ENCODE measurements at places on chromosomes 13 and 19.

DNA sequence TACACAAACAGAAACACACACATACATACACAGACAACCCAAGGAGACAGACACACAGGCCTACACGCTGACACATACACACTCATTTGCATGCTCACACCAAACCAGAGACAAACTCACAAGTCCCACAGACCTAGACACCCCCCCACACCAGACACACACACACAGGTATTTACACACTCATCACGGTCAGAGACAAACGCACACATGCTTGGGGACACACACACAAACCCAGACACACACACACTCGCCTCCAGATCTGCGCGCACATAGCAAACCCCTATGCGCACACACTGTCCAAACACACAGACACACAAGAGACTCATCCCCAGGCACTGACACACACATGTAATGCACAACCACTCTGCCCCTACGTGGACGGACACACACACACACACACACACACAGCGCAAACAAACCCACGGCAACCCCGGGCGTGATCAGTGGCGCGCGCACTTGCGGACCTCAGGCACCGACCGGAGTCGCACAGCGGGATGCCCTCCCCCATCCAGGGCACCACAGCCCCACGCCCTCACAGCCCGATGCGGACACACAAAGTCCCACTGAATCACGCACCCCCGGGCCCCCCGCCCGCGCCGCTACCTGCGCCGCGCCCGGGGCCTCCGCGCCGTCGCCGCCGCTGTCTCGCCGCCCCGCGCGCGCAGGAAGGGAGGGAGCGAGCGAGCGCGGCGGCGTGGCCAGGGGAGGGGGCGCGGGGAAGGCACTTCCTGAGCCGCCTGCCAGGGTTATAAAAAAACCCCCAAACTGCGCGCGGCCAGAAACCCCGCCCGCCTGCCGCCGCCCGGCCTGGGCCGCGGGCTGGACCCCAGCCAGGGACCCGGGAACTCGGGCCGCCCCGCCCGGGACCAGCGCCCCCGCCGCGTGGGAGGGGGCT lies at the start of gene ADAMTS10:
Gene ADAMTS10, minus strand, starts transcription at position 675 of the 895 bp plus-strand sequence. CDS start 5,005 bp downstream, outside the sequence.
- no peak for DNase-seq

DNA sequence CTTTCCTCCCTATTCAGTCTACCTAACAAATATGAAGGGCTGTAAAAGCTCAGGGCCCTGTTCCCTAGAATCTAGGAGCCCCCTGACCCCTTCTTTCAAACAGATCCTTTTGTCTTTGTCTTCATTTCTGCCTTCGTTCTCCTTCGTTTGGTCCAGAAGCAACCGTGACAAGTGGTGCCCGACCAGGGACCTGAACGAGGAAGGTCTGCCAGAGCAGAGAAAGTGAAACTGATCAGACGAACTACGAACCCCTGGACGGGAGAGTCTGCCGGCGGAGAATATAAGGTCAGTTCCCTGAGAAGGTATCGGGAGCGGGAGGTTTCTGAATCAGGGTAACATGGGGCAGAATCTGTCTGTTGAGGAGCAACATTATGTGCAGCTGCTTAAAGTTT lies 751 bp downstream of the ERVK3-1 start:
- no peak for DNase-seq

DNA sequence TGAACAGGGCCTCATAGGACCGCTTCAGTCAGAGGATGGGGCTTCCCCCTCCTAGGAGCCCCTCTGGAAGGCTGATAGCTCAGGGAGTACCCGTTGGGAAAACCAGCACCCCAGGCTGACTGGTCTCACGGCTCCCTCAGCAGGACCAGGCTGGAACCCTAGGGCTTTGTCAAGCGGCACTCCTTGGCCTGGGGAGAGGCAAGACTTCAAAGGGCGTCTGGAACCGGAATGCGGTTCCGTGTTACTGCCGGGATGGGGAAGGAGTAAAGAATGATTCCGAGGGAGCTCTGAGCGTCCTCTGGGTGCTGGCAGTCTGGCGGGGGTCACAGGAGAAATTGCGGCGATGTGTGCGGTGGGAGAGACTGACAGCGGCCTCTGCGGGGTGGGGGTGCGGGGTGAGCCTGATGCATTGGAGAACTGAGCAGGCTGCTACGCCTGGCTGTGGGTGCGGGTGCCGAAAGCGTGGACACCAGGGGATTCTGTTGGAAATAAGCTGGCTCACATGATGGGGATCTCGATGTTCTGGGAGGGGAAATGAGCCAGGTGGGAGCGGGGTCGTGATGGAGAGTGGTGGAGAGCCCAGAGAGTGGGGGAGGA lies 1.9 kb downstream of the COX6B2 start:
- DNase-seq = no peak

- peak; percentile 36 for DNase-seq
These were observed 23.1 kb downstream of the ZNF175 start for GRCh38 chr19:51593969-51594773.

DNA sequence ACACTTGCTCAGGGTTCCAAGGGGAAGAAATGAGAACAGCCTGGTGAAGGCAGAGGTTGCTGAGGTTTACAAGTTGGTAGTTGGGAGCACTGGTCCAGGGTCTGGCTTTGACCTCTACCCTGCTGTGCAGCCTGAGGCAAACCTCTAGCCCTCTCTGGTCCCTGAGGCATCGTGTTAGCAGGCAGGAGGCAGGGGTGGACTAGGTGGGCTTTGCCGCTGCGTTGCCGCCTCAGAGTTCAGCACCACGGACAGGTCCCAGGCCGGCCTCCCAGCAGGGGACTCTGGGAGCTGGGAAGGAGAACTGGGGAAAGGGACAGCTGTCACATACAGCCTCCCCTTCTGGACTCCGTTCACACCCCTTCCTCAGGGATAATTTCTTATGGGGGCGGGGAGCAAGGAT lies 3.1 kb downstream of the NCAN start:
- DNase-seq = no peak

DNA sequence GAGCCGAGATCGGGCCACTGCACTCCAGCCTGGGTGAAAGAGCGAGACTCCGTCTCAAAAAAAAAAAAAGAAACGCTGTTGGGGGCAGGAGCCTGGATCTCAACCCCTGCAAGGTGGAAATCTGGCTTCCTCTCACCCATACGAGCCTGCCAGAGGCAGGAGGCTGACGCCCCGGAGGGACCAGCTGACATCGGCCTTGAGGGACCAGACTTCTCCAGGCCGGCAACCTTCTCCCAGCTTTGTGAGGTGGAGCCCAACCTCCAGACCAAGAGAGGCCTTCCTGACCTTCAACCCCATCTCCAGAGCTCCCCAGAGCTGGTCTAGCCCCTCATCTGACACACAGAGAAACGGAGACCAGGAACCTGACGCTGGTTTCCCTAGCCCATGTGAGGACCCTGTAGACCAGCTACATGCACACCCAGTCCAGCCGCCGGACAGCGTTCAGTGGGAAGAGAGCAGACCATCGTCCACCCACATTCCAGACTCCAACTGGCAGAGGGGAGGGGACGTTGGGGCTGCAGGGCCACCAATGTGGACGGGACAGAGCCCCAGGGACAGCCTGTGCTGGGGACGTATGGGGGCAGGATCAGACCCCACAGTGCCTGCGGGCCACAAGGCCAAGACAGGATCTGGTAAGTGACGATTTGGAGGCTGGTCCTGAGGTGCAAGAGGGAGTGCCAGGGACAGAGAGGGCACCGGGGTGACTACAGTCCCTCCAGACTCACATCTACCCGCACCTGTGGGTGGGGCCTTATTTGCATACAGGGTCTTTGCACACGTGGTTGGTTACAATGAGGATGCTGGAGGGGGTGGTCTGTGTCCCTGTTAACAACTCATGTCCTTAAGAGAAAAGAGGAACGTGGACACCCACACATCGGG lies 11.4 kb downstream of the SBNO2 start:
- no peak for DNase-seq

DNA sequence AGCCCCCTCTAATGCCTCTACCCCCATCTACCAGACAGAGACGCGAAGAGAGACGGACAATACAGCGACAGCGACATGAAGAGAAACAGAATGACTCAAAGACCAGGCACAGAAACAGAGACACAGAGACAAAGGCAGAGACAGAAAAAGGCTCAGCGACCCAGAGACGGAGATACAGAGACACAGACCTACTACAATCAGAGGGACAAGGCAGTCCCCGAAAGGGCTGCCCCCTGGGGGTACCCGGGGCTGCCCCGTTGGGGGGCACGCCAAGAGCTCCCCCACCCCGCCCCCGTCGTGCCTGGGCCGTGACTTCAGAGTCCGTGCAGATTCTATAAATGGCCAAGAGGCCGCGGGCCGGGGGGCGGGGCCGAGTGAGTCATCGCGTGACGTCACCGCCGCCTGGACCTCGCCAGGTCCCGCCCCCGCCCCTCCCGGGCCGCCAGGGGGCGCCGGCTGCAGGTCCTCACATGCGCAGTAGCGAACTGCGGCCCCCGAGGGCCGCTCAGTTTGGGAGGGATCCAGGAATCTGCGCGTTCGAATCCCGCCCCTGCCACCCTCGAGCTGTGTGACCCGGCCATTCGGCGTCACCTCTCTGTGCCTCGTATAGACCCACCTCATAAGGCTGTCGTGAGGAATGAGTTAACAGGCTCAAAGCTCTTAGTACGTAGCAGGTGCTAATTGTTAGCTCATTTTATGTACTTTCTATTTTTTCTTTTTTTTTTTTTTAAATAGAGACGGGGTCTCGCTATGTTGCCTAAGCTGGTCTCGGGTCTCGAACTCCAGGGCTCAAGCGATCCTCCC lies 2.7 kb upstream of the CNN1 start:
- DNase-seq = peak; percentile 63

DNA sequence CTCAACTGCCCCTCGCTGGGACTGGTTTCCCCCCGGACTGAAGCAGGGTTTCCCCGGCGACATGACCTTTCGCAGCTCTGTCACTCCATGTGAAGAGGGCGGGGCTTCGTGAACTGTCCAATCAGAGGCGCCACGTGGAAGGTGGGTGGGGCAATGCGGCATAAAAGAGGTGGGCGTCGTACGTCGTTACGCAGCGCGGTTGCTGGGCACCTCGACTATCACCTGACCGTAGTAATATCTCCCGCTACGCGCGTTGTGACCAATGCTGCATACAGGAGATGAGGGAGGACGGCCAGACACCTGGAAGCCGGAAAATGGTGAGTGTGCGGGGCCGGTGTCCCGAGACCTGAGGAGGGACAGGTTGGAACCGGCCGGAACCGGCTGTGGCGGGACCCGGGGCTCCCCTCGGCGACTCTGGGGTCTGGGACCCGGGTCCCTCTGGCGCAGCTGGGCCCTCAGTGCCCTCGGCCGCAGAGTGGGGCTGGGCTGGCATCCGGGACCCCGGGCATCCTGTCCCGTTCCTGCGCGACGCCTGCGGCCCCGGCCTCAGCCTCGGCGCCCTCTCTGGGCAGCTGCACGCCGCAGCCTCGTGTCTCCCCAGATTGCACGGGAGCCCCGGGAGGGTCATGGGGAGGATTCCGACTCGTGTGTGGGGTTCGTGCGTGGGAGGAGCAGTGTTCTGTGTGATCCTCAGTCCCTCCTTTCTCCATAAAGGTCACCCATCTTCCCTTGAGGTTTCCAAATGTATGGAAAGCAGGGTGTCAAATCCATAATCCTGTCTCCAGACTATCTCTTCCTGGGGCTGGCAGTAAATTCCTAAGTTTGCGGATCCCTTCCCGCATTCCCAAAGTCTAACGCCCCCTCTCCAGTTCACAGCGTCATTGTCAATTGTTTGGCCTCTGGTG lies 32.2 kb downstream of the ZNF136 start:
- DNase-seq = no peak

GRCh38 chr13:104694397-104694796 lies 1628.2 kb upstream of the SLC10A2 start:
- DNase-seq = peak; percentile 9

- DNase-seq = peak; percentile 25
These were observed 22.2 kb downstream of the EFNB2 start for GRCh38 chr13:106513025-106513983.

DNA sequence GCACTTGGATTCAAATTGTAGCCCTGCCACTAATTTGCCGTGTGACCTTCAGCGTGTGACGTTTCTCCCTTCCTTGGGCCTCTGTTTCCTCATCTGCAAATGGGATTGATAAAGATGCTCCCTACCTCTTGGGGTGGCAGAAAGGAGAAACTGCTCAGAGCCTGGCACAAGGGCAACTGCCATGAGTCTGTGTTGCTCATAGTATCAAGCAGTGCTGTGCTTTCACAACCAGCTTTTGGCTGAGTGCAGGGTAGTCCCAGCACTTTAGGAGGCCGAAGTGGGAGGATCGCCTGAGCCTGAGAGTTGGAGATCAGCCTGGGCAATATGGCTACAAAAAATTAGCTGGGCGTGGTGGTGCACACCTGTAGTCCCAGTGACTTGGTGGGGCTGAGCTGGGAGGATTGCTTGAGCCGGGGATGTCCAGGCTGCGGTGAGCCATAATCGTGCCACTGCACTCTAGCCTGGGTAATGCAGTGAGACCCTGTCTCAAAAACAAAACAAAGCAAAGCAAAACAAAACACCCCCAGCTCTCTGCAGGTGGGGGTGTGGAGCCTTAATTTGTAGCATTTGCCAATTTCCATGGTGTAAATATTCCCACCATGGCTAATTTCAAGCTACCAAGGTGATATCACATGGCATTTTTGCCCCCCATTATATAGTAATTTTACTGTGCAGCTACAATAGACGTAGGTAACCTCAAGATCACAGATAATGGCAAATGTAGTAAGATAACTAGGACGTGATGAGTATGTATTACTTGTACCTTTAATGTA lies 1.6 kb upstream of the MARK4 start:
- DNase-seq = no peak

- peak; percentile 11 for DNase-seq
These were observed 1.1 kb upstream of the ZNF581 start for GRCh38 chr19:55642153-55643002.

DNA sequence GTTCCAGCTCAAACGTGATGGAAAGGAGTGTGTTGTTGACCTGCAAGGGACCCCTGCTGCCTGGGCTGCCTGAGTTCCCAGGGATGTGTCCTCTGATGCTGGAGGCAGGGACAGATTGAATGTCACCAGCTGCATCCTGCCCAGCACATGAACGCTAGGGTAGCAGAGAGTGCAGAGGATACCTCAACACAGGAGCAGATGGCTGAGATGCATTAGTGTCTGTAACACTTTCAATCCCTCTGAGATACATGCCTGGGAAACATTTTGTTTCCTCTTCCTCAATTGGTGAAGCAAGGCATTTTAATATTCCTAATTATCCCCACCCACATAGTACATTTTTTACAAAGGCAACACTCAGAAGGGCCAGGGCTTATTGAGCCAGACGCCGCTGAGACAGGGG lies 106.4 kb upstream of the UBL3 start:
- DNase-seq = no peak

DNA sequence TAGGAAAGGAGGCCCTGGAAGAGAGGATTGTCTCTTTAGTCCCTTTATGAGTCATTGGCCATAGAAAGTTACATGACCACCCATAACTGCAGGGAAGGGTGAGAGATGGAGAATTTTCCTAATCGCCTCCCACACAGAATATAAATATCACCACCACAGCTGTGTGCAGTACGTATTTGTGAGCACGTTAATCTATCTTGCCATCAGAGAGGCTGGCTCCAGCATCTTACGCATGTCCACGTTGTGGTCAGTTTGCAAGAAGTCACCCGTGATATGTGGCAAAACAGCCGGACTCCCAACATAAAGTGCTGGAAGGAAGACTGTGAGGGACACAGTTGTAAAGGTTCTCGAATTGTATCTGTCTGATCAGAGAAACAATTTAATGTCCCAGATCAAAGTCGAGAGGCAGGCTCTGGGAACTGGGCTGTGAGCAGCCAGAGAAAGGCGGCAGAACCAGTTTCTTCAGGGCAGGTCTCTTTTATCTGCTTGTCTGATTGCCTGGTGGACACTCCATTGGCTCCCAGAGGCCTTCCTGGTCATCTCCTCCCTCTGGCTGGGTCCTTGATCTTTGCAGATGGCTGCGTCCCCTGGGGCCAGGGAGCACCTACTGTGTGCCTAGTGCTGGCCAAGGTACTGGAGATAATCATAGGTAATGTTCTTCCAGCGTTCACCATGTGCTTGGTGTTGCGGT lies 74.9 kb downstream of the SIPA1L3 start:
- peak; percentile 74 for DNase-seq

- no peak for DNase-seq
These were observed 518.8 kb downstream of the MYO16 start for GRCh38 chr13:109148243-109148642.
